ENCODE measurements at places on chromosomes 3 and 15.

DNA sequence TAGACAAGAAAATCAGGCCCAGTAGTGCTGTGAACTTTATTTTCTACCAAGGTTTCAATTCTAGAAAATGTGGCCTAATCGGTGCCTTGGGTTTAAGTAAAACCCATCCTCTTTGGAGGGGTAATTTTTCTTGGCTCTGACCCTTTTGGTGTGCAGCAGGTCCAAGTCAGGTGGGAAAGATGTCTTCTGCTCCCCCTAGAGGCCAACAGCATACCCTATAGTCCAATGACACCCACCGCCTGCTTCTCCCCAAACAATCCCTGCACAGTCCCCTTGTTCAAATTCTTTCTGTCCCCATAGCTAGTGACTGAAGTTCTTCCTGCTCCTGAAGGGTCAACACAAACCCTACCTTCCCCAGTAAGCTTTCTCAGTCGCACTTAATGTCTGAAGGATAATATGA, 261.8 kb upstream of the GOLGA6L4 start:
- DNase-seq = no peak

DNA sequence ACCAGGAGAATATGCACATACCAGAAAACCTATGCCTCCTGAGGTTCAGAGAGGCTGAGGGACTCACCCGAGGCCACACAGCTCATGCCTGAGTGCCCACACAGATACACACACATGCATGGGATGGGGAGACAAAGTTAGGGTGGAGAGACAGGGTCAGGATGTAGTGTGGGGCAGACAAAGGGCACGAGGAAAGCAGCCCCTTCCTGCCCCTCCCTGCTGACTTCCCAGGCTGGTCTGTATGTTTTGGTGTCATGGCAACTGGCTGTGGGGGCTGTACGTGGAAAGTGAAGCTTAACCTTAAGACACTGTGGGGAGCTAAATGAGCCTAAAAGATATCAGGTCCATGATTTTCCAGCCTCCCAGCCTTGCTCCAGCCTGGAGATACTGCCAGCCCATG, 57.8 kb downstream of the EPHB3 start:
- no peak for DNase-seq

DNA sequence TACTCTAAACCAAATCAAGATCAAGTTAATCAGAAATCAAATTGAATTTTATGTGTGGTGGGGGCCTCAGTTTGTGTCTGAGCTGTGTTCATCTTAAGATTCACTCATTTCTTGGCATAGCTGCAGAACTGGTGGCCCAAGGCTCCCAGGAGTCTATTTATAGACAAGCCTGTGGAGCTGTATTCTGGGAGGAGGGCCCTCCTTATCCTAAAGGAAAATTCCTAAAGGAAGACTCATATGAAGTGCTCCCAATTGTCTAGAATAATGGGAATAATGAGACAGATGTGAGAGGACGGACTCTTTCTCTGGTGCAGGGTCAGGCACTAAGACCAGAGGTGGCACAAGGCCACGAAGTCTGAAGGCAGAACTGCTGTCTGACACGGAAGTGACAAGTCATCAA, 38.9 kb downstream of the C3orf85 start:
- no peak for DNase-seq

GRCh38 chr3:71582612-71583565, 639 bp downstream of the FOXP1 start:
- peak; percentile 85 for DNase-seq

DNA sequence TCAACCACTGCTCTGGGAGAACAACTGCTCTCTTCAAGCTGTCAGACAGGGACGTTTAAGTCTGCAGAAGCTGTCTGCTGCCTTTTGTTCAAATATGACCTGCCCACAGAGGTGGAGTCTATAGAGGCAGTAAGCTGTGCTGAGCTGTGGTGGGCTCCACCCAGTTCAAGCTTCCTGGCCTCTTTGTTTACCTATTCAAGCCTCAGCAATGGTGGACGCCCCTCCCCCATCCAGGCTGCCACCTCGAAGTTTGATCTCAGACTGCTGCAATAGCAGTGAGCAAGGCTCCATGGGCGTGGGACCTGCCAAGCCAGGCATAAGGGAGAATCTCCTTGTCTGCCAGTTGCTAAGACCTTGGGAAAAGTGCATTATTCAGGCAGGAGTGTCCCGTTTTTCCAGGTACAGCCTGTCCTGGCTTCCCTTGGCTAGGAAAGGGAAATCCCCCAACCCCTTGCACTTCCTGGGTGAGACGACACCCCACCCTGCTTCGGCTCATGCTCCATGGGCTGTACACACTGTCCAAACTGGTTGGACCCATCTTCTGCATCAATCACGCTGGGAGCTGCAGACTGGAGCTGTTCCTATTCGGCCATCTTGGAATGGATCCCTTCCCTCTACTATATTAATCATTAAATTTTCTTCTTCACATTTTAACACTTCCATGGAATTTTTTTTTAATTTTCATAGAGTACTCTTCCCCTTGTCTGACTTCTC, 167.0 kb upstream of the UBE2E2 start:
- DNase-seq = peak; percentile 82

- no peak for DNase-seq
Measured at GRCh38 chr3:180981912-180982311, 7.6 kb downstream of the DNAJC19 start.

GRCh38 chr3:143132246-143132980, 12.8 kb downstream of the CHST2 start:
- DNase-seq = no peak

DNA sequence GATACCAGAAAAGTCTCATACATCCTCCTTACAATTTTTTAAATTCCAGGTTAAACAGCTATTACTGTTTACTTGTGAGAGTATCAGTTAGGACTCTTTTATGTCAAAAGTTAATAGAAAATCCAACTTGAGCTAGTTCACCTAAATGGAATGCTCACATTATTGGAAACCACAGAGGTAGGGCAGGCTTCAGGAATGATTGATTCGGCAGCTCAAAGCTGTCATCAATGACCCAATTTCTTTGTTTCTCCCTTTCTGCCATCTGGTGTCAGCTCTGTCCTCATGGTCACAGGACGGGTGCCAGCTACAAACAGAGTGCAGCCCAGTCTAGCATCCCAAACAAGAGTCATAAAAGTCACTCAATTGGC, 32.2 kb downstream of the CFAP20DC start:
- no peak for DNase-seq

- DNase-seq = no peak
Measured at GRCh38 chr3:160684368-160684740, 7.4 kb downstream of the ARL14 start.

GRCh38 chr3:33940736-33941135, 142.3 kb downstream of the PDCD6IP start:
- no peak for DNase-seq

- no peak for DNase-seq
Measured at GRCh38 chr15:29736744-29737020, 85.6 kb downstream of the TJP1 start.

DNA sequence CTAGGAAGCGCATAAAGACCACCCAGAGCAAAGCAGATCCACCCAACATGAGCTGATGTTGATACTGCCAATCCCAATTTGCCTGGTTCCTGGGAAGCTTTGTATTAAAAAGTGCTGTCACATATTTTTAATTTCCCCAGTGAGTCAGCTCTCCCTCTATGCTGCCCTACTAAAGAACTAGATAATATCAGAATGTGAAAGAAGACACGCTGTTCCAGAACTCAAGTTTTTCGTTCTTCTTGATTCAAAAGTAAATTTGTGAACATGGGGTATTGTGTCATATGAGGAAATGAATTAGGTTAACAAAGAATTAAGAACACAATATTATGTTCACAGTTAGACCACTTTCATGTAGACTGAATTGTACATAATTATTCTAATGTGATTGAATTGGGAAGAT, 734.2 kb upstream of the ALCAM start:
- DNase-seq = no peak

DNA sequence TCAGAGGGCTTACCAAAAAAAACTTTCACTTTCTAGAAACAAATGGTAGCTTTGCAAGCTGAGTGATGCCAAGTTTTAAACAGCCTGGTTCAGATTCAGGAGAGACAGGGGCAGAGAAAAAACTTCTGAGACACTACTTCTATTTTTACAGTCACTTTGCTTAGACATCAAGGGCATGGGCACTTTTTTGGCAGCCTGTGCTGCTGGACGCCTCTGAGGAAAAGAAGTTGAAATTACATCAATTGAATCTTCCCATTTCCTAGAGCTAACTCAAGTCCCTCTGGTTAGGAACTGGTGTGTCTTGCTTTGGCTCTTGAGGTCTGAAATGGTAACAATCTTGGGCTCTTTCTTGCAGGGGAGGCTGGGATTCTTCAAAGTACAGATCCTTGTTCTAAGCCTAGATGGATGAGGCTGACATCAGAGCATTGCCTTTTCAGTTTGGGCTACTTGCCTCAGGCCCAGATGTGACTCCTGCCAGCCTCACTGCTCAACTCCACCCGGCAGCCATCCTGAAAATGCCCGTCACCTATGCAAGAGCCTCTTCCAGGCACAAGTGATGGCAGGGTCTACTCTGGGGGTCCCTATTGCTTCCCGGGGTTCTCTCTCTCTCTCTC, 357.5 kb downstream of the FOXP1 start:
- DNase-seq = no peak

GRCh38 chr3:481680-482079, 285.1 kb downstream of the CHL1 start:
- no peak for DNase-seq

DNA sequence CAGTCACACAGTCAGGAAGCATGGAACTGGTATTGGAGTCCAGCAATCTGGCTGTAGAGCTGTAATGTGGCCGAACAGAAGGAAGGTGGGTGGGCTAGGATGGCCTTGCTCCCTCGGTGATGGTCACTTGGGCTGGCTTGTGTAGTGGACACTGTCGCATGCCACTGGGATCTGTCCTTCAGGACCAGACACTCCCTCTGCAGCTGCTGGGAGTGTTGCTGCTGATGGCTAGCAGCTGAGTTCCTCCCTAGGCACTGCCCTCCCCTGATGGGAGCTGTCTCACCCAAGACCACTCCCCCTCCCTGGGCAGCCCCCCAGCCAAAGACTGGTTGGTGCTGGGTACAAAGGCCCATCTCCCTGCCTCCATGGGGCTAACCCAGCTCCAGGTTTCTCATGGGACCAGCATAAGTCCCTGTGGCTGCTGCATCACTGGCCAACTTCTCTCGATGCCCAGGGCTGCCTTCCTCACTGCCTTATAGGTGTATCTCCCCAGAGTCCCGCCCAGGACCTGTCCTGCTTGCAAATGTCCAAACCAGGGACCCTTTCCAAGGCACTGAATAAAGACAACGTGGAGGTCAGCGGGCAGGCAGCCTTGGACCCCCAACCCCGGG, 48.4 kb downstream of the WNT7A start:
- DNase-seq = no peak

- no peak for DNase-seq
Measured at GRCh38 chr3:34238407-34238806, 440.0 kb downstream of the PDCD6IP start.

DNA sequence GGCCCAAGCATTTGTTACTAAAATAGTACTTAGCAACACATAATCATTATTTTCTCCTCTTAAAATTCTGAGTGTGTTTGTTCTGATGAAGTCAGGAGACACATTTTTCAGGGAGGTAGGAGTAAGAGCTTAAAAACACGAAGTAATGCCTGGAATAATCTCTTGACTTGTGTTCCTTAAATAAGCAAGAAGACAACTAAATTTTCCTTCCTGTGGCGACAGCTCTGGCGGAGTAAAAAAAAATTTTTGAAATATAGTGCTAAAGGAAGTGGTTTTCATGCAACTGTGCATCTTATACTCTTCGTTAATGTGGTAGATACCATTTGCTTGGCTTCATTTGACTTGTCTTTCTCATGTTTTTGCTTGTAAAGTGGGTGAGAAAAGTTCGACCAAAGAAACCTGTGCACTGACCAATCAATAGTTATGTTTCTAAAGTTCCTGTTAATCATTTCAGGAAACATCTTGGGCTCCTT, 11.1 kb upstream of the MBNL1 start:
- no peak for DNase-seq

GRCh38 chr3:151371526-151371925, 13.0 kb downstream of the P2RY12 start:
- DNase-seq = no peak

DNA sequence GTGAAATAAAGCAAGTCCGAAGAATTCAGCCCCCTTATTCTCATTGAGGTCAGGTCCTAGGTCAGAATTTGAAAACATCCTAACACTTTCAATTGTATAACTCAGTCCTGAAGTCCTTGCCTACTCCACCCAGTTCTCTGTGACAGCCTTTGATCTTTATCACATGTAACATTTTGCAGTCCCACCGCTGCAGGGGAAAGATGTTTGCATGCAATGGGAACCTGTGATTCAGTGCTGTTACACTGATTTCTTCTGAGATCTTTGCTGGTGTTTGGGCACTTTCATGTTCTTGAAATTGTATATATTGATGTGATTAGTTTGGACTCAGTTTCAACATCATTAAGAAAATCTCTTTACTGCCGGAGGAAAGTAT, 18.0 kb upstream of the SECISBP2L start:
- no peak for DNase-seq

DNA sequence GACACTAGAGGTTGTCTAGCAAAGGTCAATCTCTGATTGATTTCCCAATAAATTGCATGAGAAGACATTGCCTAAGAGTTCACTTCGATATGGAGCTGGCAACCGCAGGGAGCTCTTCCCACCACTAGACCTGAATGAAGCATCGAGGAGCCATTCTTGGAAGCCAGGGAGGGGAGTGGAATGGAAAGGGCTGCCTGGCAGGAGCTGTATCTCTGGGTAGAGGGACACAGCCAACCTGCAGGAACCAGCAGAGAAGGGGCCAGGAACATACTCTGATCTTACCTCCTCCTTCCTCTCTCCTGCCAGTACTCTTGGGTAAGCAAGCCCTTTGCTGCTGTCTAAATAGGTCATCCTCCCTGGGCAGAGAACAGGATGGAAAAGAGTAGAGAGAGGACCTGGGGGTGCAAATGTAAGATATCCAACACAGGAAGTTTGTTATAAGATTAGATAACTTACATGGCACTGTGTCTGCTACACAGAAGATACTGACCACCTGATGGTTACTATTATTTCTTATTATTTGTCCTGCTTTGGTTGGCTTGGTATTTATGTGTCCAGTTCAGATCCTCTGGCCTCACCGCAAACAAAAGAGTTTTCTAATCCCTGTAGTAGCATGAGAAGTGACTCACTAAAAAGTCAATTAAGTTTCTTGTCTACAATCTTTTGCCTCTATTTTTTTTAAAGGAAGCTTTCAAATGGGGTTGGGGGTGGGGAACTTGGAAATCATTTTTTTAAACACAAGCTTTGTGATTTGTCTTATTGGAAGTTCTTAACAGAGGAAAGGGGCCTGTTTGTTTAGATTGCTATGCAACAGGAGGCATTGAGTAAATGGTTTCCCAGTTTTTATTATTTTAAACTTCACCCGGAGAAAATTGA, 156.7 kb upstream of the TSC22D2 start:
- DNase-seq = no peak

- DNase-seq = no peak
Measured at GRCh38 chr15:71153823-71154524, 38.7 kb downstream of the THSD4 start.

GRCh38 chr15:100873029-100873677, 6.5 kb upstream of the ALDH1A3 start:
- peak; percentile 78 for DNase-seq

- DNase-seq = no peak
Measured at GRCh38 chr15:51161491-51162220, 67.0 kb upstream of the TNFAIP8L3 start.

DNA sequence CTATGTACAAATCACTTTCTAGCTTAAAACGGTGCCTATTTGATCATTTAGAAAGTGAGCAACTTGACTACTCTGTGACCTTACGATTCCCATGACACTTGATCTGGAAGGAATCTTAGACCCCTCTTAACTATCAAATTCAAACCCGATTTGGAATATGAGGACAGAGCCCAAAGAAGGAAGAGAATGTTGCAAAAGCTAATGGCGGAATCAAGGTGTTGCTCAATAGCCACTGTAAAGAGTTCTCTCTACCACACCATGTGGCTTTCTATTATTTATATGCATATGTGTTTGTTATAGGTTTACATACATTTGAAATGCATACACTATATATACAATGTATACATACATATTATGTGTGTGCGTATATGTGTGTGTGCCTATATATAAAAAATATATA, 39.9 kb downstream of the PYDC2 start:
- DNase-seq = no peak
